ENCODE measurements at places on chromosomes 4 and X. TPM values are rescaled to one million over a fixed set of nuclear protein-coding genes. Genes with fewer than 3 reads are reported as not detected.

DNA sequence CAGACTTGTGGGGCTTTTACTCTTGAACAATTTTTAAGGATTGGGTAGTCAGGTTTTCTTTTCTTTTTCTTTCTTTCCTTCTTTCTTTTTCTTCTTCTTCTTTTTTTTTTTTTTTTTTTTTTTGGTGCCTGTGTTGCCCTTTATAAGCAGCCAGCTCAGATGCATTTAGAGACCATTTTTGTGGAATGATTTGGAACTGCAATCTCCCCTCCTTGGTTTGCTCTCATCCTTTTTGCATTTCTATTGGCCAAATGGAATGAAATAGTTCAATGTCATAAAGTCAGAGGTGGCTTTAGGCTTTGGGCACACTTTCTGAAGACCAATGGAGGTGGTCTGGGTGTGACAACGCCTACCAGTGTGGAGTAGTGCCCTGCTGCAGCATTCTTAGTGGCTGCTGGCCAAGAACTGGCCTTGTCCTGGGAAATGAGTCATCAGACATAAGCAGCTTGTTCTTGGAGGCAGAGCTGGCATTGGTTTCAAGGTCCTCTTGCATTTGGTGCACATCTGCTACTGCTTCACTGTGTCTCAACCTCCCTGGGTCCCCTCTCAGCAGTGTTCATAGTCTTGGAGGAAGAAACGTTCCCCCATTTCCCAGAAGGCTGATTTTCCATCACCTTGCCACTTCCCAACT lies 84.5 kb downstream of the CT47B1 start:
- no peak for DNase-seq

DNA sequence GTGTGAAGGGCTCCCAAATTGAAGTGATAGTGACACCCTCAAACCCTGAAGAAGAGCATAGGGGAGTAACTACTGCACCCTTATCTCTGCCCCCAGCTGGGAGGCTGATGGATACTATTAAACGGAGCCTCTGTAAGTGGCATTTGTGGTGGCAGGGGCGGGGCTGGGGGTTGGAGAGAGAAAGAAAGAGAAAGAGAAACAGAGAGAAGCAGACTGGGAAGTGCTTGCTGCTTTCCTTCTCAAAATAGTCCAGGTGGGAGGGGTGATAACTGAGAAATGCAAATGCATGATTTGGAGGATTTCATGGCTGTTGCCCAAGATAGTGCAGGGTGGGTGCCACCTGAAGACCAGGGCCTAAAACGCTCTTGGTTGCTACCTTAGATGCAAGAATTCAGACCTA lies 253.5 kb upstream of the GATB start:
- DNase-seq: peak; percentile 52

DNA sequence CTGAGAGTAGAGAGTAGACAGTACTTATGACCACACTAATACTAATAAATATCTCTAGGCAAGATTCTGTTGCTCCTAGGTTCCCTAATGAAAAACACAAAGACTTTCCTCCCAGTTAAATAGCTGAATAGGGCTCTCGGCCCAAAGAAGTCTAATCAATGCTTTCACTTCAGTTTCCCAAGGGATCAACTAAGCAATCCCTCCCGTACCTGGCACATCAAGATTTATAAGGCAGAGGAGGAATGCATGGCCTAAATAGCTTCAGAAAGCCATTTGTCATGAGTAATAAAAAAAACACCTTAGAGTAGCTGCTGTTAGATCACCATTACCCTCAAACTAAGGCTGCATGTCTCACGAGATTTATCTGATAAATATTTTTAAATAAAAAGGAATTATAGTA lies 56.8 kb upstream of the EXOC1L start:
- DNase-seq: no peak

DNA sequence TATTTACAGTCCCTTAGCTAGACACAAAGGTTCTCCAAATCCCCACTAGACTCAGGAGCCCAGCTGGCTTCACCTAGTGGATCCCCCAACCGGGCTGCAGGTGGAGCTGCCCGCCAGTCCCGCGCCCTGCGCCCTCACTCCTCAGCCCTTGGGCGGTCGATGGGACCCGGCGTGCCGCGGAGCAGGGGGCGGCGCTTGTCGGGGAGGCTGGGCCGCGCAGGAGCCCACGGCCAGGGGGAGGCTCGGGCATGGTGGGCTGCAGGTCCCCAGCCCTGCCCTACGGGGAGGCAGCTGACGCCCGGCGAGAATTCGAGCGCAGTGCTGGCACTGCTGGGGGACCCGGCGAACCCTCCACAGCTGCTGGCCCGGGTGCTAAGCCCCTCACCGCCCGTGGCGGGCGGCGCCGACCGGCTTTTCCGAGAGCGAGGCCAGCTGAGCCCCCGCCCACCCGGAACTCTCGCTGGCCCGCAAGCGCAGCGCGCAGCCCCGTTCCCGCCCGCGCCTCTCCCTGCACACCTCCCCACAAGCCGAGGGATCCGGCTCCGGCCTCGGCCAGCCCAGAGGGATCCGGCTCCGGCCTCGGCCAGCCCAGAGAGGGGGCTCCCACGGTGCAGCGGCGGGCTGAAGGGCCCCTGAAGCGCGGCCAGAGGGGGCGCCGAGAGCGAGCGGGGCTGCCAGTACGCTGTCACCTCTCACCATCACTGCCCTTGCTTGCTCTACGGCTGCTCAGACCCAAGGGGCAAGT lies 39.4 kb downstream of the WFS1 start:
- DNase-seq: no peak

The DUSP9 gene
- total RNA-seq: not detected

The FAM9B gene
- not detected for total RNA-seq

The REST gene
- 56.8 TPM for total RNA-seq

All from CD4-positive, alpha-beta T cell (primary cell).